Astrocyte of the spinal cord (primary cell): ENCODE measurements at places on chromosomes 7 and 10.

GRCh38 chr7:32500922-32501341 is 5.6 kb downstream of the AVL9 start:
- DNase-seq: peak; percentile 76

DNA sequence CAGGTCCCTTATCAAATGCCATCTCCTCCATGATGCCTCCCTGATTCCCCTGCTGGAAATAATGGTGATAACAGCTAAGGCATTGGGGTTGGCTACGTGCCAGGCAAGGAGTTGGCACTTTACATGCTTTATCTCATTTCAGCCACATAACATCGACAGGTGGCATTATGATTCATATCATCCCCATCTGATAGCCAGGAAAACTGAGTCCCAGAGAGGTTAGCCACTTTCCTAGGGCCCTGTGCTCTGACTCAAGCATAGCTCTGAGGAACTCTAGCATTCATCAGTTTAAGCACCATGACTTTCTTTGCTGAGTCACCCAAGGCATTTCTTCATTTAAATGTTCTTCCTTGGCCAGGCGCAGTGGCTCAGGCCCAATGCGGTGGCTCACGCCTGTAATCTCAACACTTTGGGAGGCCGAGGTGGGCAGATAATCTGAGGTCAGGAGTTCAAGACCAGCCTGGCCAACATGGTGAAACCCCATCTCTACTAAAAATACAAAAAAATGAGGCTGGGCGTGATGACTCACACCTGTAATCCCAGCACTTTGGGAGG is 6.6 kb downstream of the LEP start:
- peak; percentile 18 for DNase-seq

DNA sequence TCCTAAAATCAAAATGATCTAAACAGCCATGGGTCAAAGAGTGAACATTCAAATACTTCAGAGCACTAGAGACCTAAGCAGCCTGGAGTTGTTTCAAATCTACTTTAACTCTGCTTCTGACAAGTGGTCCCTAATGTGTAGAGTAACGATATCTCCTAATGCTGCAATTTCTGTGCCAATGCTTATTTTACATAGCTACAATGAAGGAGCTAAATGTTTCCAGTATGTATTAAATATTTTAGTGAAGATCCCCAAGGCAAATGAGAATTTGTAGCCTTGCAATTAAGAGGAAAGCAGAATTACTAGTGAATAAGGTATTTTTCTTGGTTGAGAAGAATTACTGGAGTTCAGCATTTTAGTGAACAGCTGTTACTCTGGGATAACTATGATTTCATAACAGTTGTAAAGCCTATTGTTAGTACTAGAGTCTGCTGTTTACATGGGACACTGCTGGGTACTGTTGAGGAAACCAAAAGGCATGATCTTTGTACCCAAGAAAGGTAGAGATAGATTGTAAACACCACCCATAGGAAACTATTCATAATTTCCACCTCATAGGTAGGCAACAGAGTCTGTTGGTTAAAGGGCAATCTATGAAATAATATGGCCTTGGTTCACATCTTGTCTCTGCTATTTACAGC is 271.9 kb downstream of the PLXDC2 start:
- DNase-seq: no peak

DNA sequence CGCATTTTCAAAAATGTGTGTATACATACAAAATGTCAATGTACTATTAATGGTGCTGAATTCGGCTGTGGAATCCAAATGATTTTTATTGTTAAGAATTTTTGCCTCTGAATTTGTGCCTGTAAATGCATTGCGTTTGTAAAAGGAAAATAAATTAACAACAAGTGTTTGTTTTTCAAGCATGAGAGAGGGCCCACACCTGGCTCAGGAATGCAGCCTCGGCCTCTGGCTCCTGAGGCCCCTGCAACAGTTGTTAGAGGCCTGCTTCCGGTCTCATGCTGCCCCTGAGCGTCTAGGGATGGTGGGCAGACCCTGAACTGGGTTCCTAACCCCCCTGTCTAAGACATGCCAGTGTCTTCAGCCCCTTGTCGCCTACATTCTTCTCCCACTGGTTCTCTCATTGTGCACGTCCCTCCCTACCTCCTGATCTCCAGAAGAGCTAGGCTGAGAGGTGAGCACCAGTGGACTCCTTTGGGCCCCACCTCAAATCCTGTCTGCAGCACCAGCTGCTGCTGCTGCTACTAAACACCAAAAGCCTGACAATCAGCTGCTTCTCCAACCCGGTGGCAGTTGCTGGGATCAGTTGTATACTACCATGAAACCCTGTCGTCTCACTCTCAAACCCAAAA is 1.9 kb upstream of the BTBD16 start:
- DNase-seq: no peak

DNA sequence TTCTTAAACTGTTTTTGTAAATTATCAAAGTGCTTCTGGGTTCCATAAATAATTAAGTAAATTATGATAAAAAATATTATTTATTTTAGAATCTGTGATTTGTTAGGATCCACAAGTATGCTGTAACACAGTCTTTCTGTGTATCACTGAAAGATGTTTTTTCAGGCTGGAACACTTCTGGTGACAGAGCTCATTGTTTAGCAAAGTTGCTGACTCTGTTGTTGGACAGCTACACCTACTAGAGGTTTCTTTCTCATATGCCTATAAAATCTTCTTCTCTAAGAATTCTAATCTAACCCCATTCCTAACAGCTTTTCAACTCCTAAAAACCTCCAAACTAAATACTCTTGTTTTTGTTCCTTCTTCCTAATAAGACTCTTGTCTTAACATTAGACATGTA is 176.8 kb downstream of the THSD7A start:
- DNase-seq: no peak

GRCh38 chr10:69500864-69501468 is 49.7 kb downstream of the TSPAN15 start:
- DNase-seq: no peak

DNA sequence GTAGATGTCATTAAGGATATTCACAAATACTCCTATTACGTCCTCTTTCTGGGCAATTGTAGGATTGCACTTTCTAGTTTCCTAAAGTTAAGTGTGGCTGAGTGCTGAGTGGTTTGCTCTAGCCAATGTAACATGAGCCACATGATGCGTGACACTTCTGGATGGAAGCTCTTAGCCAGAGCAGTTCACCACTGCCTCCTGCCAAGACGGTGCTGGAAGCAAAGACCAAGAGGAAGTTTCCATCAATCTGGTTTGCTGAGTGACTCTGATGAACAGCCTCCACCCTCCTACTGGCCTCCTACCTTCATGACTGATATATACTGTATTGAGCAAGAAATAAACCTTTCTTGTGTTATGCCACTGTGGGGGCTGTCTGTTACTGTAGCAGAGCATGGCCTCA is 318.1 kb downstream of the KCNMA1 start:
- peak; percentile 57 for DNase-seq

GRCh38 chr7:18049262-18049661 is 21.6 kb upstream of the PRPS1L1 start:
- DNase-seq: no peak

- DNase-seq: no peak
Measured at GRCh38 chr7:130213828-130214227, 6.2 kb downstream of the SSMEM1 start.

DNA sequence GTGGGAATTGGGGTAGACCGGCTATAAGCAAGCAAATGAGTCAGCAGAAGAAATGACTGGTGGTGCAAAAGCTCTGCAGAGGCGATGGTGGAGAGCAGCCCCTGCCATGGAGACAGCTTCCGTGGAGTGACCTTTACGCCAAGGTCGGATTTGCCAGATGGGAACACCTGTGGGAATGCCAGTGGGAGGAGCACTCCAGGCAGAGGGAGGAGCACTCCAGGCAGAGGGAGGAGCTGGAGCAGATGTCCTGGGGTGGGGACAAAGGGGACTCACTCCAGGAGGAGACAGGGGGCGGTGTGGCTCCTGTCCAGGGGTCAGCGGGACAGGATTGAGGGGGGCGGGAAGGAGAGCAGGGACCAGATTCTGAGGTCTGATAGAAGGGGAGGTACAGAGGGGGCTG is 258.8 kb upstream of the CTBP2 start:
- no peak for DNase-seq

GRCh38 chr7:36668750-36669149 is 55.5 kb downstream of the AOAH start:
- no peak for DNase-seq

- DNase-seq: no peak
Measured at GRCh38 chr7:20798081-20798693, 11.5 kb upstream of the SP8 start.

- DNase-seq: no peak
Measured at GRCh38 chr10:44956717-44957706, 2.6 kb upstream of the RASSF4 start.

DNA sequence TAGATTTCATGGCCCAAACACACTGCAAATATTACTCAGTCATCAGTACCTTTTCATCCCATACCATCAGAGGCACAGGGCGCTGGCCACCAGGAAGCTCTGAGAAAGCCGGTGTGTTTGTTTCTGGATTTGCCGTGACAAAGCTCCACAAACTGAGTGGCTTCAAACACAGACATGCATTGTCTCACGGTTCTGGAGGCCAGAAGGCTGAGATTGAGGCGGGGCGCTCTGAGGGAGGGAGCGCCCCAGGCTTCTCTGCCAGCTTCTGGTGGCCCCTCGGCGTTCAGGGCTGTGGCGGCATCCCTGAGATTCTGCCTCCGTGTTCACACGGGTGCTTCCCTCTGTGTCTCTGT is 3.7 kb upstream of the TTYH3 start:
- no peak for DNase-seq

GRCh38 chr7:33849971-33850559 is 55.3 kb upstream of the BMPER start:
- no peak for DNase-seq

- DNase-seq: peak; percentile 100
Measured at GRCh38 chr7:127651556-127652332, at the start of gene SND1. Gene SND1 (plus strand): TSS chr7:127652194. CDS start chr7:127652374, 180 bp downstream.

DNA sequence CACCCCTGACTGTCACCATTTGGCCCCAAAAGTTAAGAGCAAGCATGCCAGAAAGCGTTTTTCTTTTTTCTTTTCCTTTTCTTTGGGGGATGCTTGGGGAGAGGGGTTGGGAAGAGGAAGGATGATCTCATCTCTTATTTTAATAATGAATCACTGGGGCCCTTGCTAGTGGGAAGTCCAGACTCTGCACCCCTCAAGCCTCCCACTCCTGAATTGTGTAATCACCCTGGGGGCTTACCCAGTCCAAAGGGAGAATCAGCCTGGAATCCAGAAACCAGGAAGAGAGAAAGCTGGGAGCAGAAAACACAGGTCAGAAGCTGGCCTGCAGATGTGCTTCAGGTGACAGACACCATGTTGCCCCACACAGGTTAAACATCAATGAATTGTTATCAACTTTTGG is 14.7 kb upstream of the HABP2 start:
- DNase-seq: no peak

- no peak for DNase-seq
Measured at GRCh38 chr10:23001901-23002516, 74.2 kb downstream of the ARMC3 start.

DNA sequence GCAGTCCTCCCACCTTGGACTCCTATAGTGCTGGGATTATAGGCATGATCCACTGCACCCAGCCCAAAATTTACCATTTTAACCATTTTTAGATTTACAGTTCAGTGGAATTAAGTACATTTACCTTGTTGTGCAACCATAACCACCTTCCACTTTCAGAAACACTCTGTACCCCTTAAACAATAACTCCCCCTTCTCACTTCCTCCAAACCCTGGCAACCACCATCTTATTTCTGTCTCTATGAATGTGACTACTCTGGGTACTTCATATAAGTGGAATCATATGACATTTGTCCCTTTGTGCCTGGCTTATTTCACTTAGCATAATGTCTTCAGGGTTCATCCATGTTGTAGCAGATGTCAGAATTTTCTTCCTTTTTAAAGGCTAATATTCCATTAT is 33.6 kb downstream of the SUFU start:
- no peak for DNase-seq

- DNase-seq: no peak
Measured at GRCh38 chr10:69506487-69506833, 55.2 kb downstream of the TSPAN15 start.

- DNase-seq: no peak
Measured at GRCh38 chr10:35091994-35092790, 2.1 kb upstream of the CUL2 start.

GRCh38 chr10:4230036-4230435 is 445.0 kb upstream of the KLF6 start:
- no peak for DNase-seq

DNA sequence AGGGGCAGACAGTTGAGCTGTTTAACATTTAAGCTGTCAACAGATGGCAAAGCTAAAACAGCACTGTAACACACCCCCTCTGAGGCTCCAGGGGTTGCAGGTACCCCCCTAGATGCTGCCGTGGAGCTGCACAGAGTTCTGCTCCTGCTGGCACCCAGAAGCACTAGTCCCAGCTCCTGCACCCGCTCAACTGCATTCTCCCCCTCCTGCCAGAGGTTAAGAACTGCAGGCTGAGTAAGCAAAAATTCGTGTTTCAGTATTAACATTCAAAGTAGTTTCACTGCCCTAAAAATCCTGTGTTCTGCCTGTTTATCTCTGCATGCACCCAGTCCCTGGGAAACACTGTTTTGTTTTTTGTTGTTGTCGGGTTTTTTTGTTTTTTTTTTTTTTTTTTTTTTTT is 790.8 kb upstream of the KCND2 start:
- peak; percentile 6 for DNase-seq

- DNase-seq: no peak
Measured at GRCh38 chr10:110822712-110823311, 48.9 kb upstream of the PDCD4 start.

- no peak for DNase-seq
Measured at GRCh38 chr7:121945066-121945465, 72.1 kb downstream of the PTPRZ1 start.

GRCh38 chr7:115479448-115479847 is 551.1 kb downstream of the TFEC start:
- no peak for DNase-seq

DNA sequence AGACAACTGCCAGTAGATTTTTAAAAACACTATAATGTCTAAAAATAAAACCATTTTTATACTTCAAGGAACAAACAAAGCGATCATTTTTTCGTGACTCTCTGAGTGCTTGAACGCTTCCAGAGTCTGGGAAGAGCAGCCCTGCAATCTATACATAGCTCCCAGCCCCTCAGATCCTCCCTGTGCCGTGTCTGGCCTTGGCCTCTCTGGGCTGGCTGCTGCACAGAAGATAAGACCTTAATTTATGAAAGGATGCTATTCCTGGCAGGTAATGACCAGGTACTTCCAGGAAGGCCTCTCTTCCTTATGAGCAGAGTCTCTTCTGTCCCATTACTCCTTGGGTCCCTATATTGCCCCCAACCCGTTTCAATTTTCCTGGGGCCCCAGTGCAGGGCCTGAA is 200.9 kb upstream of the AOAH start:
- DNase-seq: no peak

GRCh38 chr10:93199191-93199751 is 125.6 kb downstream of the CYP26A1 start:
- peak; percentile 76 for DNase-seq

- peak; percentile 45 for DNase-seq
Measured at GRCh38 chr7:80453699-80454340, 58.0 kb downstream of the GNAT3 start.

DNA sequence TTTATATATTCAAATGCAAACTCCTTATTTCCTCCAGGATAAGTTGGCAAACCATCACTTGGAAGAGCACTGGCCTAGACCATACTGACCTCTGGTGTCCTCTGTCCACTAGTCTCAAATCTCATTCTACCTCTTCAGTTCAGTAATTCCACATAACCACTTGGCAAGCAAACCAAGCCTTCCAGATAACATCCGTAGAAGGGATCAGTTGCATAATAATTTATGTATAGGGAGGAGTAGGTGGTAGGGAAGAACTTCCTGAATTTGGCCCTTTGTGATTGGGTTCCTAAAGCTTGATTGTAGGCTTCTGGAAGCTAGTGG is 55.0 kb downstream of the WAC start:
- DNase-seq: peak; percentile 38

GRCh38 chr7:156038345-156038744 is 226.1 kb upstream of the SHH start:
- DNase-seq: no peak
